EL (cell line): ENCODE measurements at places on chromosomes 11 and 22.

DNA sequence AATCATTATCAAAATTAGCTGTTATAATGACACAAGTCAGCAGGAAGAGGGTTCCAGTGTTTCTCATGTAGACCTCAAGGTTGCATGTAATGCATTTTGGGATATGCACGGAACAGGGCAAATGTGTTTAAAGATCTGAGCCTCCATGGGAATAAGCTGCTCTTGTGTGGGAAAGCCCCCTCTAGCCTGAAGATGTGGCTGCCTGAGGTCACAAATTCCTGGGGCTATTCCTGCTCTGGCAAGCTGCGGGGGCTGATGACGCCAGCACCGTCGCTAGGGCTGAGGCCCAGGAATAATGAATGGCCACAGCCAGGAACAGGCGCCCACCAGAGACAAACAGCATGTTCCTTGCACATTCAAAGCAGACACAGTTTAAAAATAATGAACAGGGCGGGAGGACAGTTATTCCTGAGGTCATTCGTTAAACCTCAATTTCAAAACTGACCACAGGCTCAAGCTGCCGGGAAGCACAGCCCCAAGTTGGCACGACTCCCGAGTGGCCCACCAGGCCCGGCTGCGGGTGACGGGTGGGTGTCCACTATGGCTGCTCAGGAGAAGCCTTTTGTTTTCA is 11.7 kb downstream of the OSBPL5 start:
- peak; percentile 88 for DNase-seq

DNA sequence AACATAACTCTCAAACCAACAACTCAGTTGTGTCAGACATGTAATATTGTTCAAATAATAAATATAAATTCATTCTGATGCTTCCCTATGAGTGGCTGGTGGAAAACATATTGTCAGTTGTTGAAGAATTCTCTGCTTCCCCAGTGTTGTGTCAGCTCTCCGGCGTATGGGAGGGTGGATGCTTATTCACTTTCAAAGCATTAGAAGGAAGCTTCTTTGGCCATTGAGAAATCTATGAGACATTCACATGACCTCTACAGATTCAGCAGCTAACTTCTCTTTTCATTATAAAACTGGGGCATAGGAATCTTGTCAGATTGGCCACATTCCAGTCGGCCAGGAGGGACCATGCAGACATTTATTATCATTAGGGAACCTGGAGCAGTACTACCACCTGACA is 2.9 kb downstream of the OR51V1 start:
- DNase-seq, result peak; percentile 29

- DNase-seq, result no peak
Observed at GRCh38 chr11:45409587-45409986, 123.4 kb upstream of the SYT13 start.

DNA sequence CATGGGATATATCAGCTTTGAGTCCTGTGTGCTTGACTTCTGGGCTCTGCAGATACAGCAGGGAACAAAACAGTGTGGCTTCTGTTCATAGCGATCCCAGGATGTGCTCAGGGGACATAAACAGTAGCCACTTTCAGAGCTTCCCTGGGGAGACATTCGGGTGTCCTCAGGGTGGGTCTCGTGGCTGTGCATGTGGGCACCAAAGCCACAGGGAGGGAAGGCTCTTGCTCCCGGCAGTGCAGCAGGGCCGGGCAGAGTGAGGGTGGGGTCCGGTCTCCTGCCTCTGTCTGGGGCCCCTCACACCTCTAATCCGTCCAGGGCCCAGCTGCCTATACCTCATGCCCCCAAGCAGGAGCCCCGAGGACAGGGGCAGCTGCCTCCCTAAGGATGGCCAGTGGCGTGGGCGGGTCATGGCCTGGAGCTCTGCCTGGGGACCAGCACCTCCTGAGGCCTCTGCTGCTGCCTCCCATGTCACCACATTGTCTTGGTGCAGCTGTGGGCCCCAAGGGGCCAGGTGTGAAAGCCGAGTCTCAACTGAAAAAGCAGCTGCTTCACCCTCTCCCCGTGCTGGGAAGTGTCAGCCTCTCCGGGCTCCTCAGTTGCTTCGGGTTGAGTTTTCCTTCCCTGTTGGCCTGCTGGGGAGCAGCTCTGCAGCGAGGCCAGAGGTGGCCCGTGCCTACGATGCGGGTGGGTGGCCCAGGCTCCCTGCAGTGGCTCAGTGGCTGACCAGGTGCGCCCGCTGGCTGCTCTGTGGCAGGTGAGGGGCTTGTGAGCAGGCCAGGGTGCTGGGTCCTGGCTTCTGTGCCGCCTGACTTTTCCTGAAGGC is 3.8 kb downstream of the TPCN2 start:
- DNase-seq, result no peak

DNA sequence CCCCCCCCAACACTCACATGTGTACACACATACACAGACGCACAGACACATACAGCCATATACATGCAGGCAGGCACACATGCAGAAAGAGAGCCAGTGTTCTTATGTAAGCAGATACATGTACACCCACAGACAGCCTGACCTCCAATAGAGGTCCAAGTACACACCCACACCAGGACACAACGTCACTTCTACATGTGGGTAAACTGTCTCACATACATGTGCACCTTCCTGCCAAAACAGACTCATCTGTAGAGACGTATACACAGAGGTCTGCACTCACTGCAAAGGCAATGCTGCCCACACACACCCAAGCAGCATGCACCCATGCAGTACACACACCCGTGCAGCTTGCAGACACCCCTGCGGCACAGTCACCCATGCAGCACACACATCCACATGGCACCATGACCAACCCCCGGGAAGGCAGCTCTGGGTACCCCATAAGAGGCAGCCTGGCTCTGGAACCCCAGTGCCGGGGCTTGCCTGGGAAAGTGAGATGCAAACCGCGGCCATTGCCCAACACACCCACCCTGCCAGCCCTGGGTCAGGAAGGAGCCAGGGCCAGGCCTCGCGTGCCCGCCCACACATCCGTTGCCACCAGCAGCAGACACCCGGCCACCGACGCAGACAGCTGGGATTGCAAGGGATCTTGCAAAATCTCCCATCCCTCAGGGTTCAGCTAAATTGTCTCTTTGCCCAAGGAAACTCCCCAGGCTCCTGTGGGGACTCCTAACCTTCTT is 10.1 kb downstream of the CASTOR1 start:
- no peak for DNase-seq

- DNase-seq, result peak; percentile 62
Observed at GRCh38 chr11:6576471-6577373, 26.7 kb downstream of the RRP8 start.

DNA sequence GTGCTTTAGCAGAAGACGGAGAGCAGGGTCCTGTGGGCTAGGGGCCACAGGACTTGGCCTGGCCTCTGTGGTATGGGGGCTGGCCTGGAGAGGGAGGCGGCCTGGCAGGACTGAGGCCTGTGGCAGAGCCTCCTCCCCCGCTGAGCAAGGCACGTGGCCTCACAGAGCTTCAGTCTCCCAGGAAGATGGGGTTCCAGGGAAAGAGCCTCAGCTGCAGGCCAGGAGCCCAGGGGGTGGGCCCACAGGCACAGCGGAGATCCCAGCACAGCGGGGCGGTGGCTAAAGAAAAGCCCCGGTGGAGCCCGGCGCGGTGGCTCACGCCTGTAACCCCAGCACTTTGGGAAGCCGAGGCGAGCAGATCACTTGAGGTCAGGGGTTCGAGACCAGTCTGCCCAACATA is 2.2 kb downstream of the MAPK12 start:
- DNase-seq, result no peak
